ENCODE measurements at places on chromosomes 12 and 14. TPM values are rescaled to one million over a fixed set of nuclear protein-coding genes. Genes with fewer than 3 reads are reported as not detected.

FOXA1 gene
- total RNA-seq: not detected

MFAP5 gene
- total RNA-seq: not detected

MGAT4C gene
- under 0.01 TPM for total RNA-seq

LALBA gene
- total RNA-seq: not detected

GPN3 gene
- 28.1 TPM for total RNA-seq

GALNT9 gene
- 1.3 TPM for total RNA-seq

UNC79 gene
- 2.2 TPM for total RNA-seq

GPD1 gene
- 0.16 TPM for total RNA-seq

LHX5 gene
- total RNA-seq: 1.8 TPM

DNA sequence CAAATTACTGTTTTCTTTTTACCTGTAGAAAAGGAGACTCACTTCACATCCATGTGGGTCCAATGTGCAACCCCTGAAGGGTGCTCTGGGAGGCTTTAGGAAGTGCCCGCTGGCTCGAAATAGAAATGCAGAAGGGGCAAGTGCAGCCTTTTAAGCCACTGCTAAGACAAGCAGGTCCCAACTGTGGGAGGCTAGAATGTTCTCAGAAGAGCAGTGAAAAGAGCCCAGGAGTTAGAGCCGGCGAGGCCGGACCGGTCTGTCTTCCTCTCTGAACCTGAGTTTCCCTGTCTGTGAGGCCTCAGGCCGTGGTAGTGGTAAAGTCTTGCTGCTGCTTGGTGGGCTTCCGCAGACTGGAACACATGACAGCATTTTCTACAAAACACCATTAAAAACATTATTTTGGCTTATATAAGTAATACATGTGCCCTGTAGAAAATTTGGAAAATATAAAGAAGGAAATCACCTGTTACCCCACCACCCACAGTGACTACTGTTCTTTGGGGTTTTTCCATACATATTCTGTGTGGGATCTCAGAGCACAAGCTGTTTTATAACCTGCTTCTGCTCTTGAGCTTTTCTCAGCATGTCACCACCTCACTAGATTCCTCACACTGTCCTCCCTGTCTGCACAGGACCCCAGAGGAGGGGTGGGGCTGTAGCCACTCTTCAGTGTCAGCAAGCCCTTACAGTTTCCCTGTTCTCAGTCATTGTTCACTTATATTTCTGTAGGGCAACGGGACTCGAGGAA, 6.0 kb downstream of the CKB start:
- DNase-seq: no peak

GRCh38 chr12:52183971-52184370, 7.8 kb downstream of the KRT80 start:
- DNase-seq: no peak

DNA sequence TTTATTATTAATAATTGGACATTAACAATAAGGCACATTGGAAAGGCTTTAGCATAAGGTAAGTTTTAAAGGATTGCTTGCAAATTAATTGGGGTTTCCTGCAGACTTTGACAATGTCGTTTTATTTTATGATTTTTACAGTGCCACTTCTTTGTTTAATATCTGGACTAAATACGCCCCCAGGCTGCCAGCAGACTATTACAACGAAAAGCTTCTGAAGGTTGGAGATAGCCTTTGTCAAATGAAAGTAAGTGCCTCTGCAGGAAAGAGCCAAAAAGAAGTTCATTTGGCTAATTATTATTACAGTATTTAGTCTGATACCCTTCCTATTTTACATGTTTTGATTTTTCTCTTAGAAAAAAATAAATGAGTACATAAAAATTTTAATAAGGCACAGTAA, 11.3 kb downstream of the CFAP54 start:
- DNase-seq: no peak

- no peak for DNase-seq
These were observed 13.1 kb upstream of the CARMIL3 start for GRCh38 chr14:24038686-24039085.

- DNase-seq: no peak
These were observed 23.7 kb upstream of the AEBP2 start for GRCh38 chr12:19415563-19415962.

- no peak for DNase-seq
These were observed 320.6 kb upstream of the TBX3 start for GRCh38 chr12:115004470-115005146.

GRCh38 chr12:122517877-122518276, 8.9 kb downstream of the RSRC2 start:
- no peak for DNase-seq

GRCh38 chr12:49233842-49234526, 30.9 kb upstream of the TUBA1C start:
- DNase-seq: no peak

DNA sequence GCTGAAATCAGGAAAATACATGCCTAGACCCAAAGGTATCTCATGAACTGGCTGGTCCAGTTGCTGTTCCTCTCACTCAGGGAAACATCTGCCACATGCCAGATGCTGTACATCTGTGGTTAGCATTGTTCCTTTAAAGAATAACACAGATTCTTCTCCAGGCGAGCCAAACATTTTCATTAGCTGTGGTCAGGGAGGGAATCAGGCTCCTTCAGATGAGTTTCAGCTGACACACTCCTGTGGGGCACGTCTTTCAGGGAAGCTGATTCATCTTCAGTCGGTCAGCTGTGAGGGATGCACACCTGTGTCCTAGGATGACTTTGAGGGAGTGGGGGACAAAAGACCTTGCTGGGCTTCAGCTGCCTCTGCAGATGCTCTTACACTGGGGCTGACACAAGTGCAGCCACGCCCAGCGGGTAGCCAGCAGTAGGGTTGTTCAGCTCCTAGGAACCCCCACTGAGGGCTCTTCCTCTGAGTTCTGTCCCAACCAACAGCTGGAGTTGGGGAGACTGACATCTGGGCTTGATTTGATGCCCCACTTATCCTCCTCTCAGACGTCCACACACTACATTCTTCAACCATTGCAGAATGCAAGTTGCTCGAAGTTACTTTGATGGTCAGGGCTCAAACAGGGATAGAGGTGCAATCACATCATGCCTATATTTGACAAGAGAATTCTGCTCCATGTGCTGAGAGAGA, 155.0 kb downstream of the NUAK1 start:
- DNase-seq: no peak

- no peak for DNase-seq
These were observed 2.1 kb upstream of the NDRG2 start for GRCh38 chr14:21026988-21027315.

DNA sequence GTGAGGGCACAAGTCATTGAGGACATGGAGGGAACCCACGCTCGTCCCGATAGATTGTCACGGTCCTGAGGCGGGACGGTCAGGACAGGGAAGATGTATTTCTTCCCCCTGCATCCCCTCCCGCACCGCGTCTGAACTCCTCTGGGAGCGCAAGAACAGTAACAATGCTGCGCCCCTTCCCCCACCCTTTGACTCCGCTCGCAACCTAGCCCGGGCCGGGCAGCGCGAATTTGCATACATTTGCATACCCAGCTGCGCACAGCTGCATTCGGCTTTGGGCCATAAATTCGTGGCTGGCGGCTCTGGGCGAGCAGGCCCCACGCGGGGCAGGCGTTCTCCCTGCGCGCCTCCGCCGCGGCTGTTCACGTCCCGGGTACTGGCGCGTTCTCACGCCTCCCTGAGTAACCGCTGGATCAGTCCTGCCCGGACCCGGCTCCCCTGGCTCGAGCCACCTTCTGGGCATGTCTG, 29.0 kb upstream of the SMUG1 start:
- peak; percentile 58 for DNase-seq

DNA sequence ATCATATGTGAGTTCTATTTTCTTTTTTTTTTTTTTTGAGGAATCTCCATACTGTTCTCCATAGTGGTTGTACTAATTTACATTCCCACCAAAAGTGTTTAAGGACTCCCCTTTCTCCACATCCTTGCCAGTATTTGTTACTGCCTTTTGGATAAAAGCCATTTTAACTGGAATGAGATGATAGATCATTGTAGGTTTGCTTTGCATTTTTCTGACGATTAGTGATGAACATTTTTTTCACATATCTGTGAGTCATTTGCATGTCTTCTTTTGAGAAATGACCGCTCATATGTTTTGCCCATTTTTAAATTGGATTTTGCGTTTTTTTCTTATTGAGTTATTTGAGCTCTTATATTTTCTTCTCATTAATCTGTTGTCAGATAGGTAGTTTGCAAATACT, 394.8 kb downstream of the LRFN5 start:
- DNase-seq: no peak
